ENCODE measurements at places on chromosomes 7 and 10.
A peak's percentile ranks its signal among the peaks of the same experiment; 100 is the strongest.

DNA sequence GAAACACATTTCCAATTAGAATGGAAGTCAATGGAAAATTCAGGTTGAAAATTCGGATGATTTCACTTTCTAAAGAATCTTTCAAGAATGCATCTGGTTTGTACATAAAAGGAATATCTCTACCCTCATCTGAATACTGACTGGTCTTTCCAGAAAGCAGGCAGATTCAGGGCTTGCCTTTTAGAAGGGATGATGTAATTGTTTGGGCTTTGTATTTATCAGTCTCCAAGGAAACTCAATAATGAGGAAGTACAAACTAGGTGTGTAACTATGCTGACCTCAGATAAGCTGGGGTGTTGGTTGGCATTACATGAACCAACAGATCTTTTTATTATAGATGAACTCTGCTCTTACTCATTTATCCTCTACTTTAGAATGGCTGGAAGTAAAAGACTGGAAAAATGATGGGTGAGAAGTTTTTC is 24.1 kb downstream of the PDLIM1 start:
- no peak for DNase-seq

DNA sequence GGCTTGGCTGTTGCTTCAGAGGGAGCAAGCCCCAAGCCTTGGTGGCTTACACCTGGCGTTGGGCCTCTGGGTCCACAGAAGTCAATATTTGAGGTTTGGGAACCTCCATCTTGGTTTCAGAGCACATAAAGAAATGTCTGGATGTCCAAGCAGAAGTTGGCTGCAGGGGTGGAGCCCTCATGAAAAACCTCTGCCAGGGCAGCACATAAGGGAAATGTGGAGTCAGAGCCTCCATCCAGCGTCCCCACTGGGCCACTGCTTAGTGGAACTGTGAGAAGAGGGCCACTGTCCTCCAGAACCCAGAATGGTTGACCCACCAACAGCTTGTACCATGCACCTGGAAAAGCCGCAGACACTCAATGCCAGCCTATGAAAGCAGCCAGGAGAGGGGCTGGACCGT is 573.5 kb upstream of the ZWINT start:
- no peak for DNase-seq

GRCh38 chr10:101535949-101536348 is 52.1 kb downstream of the POLL start:
- no peak for DNase-seq

DNA sequence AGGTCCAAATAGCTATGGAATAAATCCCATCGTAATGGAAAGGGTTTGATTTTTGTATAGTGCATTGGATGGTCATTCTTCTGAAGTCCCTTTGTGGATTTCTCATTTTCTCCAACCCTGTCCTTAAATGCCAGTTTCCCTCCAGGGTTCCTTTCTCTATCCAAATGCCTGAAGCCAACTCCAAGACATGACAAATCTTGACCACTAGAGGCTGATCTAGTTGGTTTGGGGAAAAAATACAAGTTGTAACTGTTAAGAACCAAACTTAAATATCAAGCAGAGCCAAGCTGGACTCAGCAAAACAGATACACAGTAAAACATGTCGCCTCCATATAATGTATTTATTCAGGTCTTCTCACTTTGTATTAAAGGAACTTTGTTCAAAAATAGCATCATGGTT is 28.7 kb downstream of the FRMD4A start:
- no peak for DNase-seq

- DNase-seq, result no peak
Measured at GRCh38 chr7:24701261-24702235, 55.7 kb downstream of the GSDME start.

- no peak for DNase-seq
Measured at GRCh38 chr10:33494694-33495265, 160.3 kb upstream of the NRP1 start.

DNA sequence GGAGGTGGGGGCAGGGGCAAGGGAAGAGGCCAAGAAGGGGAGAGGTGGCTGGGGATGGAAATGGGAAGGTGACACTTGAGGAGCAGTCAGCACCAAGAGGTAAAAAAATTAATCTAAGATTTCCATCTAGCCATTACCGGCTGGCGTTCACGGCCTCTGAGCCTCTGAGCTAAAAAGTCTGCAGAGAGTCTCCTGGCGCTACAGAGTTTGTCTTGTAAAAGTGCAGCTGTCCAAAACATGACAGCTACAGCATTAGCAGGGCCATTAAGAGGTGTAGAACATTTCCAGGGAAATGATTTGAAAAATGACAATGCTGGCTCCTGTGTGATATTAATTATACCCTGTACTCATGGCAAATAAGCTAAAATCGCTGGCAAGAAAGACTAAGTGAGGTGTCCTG is 167.6 kb downstream of the LRMDA start:
- no peak for DNase-seq

DNA sequence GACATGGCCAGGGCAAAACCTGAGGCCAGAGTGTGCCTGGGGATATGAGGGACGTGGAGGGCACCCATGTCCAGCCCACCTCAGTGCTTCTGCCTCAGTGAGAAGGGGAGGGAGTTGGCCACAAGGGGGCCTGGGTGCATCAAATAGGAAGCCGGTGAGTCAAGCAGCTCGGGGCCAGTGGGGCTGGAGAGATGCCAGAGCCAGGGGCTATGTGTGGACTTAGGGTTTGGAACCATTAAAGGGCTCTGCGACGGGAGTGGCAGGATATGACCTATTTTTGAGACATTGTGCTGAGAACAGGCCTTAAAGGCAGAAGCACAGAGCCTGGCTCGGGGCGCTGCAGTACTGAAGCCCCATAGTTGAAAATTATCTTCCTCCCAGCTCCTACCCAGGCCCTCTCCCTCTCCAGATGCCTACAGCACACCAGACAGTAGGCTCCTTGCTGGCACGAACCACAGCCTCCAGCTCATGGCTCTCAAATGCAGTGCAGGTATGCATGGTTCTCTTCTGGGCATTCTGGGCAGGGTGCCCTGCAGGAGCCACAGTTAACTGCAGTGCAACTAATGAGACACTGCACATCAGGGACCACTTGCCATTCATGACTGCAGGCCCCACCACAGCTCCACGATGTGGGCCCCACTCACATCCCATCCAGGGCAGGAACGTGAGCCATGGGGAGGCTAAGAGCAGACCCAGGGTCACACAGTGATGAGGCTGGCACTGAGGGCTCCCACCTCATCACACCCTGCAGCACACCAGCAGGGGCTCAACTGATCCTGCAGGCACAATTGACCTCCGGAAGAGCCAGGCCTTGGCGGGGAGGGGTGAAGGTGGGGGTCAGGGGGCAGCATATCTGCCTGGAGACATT is 7.2 kb upstream of the PGAM2 start:
- DNase-seq, result no peak

GRCh38 chr10:102449321-102450123 is 1.8 kb downstream of the C10orf95 start:
- DNase-seq, result peak; percentile 0

Measured in NCI-H187 treated with DMSO at 0.1 percent for 48 hours (cell line).